ENCODE measurements at places on chromosomes 2 and 18.

GRCh38 chr2:39733070-39733674 is 45.9 kb downstream of the THUMPD2 start:
- DNase-seq, result no peak

DNA sequence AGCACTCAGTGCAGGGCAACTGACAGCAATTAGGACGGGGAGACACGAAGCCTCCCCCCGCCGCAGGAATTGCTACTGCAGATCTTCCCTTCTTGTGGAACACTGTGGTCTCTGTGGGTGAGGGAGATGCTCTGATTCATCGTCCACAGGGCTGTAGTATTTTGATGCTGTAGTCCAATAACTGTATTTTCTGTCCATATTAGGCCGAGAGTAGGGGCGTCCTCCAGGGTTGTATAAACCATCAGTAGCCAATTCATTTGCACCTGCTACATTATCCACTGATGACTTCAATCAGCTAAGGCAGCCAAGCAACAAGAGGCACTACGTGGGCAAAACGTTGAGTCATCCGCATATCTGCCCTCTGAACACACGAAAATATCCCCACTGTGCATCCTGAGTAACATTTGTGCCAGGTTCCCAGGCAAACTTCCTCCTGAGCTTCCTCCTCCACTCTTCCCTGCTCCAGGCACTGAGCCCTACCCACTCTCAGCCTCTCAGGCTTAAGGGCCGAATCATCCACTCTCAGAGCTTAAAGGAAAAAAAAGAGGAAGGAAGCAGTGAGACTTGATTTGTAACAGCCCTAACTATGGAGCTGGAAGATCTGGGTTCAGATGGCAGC is 62.1 kb downstream of the LBH start:
- no peak for DNase-seq

DNA sequence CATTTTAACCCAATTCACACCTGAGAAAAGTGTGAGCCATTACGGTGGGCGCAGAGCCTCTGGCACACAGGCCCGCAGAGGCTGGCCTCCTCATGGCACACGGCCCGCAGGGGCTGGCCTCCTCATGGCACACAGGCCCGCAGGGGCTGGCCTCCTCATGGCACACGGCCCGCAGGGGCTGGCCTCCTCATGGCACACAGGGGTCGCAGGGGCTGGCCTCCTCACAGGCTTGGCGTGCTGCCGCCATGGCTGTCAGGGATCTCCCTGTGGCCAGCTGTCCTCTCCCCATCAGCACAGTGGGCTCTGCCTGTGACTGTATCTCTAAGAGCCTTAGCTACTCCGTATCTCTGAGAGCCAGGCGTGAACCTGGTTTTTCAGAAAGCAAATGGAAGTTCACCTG is 24.6 kb downstream of the ANO7 start:
- DNase-seq, result no peak

- DNase-seq, result no peak
Observed at GRCh38 chr2:204152616-204153015, 216.1 kb downstream of the ICOS start.

DNA sequence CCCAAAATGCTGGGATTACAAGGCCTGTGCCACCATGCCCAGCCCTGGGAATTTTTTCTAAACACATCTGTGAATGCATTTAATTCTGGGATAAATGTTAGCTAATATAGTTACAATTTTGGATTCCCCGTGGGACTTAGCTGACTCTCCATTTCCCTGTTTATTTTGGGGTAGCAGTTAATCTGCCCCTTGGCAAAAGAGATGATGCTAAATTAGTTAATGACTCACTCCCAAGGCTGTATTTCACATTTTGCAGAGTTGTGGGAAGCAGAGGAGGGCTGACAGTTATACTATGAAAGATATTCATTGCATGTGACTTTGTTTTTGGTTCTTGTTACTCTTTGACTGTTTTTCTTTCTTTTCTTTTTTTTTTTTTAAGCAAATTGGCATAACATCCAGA is 3.2 kb downstream of the MTHFD2 start:
- DNase-seq, result no peak

DNA sequence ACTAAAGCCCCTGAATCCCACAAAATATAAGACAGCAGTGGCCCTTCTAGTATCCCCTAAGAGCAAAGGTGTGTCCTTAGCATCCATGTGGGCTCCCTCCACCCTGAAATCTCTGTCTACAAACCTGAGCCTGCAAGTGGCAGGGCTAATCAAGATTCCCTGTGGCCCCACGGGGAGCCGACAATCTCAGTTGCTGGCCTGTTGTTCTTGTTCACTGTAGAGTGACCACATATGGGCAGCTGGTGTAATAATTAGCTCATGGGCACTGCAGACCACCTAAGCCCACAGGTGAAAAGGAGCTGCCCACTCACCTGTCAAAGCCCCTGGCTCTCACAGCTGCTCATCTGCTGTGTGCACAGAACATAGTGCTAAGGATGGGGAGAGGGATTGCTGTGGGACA is 102.3 kb downstream of the MRO start:
- DNase-seq, result no peak

DNA sequence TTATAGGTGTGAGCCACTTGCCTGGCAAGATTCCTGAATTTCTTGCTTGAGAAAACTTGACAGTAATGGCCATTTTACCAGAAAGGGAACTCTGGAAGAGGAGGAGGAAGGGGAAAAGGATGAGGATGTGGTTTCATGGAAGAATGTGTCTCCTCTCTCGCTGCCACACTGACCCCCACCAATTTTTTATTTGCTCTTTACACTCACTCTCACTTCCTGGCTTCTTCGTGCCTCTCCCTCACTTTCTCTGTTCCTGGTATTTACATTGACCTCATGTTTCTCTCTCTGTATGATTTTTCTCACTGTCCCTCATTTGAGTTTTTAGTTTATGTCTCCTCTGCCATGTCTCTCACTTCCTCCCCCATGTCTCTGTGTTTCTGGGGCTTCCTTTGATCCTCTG is 134.5 kb upstream of the CAB39 start:
- DNase-seq, result no peak

GRCh38 chr2:39325966-39326365 is 82.2 kb upstream of the CDKL4 start:
- DNase-seq, result no peak

Measured in midbrain (tissue), 1 donor.